Glutamatergic neuron (in vitro differentiated cells): ENCODE measurements at places on chromosomes 7 and 10.

DNA sequence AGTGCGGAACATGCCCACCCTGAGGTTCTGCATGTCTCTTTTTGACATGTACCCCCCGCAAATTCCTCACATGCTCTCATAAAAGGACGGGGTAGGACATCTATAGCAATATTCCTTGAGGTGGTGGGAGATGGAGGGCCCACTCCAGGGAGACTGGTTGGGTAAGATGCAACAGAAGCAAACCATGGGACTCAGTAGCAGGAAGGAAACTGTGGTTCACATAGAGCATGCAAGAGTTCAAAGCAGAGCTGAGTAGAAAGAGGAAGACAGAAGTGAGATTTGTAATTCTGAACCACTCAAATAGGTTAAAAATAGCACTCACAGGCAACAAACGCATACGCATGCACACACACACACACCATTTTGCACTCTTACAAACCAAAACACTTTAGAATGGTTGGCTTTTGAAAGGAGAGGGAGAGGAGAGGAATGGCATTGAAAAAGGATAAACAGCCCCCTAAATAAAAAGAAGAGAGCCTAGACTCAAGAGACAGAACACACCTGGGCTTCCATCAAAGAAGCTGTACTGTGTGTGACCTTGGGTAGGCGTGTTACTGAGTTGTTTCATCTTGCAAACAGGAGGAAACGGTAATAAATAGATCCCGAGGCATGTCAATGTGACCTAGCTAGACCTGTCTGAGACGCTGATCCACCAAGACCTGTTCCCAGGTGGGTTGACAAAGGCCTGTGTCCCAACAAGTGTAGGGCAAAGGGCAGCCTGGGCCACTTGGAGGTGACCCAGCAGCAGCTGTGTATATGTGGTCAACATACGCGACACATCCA, 77.6 kb upstream of the LRRC4 start:
- no peak for DNase-seq

DNA sequence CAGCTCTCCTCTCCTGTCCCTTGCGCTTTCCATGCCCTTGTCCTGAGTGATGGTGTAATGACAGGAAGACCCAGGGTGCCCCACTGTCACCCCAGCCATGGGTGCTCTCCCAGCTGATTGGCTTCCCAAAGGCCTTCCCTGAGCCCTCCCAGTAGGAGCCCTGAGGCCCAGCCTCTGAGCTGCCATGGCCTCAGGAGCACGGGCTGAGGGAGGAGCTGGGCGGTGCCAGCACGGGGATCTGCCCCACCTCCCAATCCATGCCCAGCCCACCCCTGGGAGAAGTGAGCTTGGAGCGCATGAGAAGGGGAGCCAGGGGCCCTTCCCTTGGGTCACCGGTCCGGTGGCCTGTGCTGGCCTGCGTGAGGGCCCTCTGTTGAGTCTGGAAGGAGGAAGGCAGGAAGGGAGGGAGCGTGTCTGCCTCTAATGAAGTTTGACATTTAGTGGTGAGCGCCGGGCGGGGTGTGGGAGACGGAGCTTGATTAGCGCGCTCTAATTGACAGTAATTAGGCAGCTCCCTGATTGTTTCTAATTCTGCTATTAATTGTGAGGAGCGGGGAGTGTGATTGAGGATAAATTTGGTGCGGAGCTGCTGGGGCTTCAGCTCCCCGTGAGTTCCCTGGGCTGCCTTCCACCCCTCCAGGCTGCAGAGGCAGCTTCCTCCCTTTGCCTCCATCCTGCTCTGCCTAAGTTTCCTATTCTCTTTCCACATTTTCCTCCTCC, 28.3 kb downstream of the GBX1 start:
- DNase-seq, result peak; percentile 15

GRCh38 chr10:2817940-2818636, 249.3 kb upstream of the PFKP start:
- no peak for DNase-seq

DNA sequence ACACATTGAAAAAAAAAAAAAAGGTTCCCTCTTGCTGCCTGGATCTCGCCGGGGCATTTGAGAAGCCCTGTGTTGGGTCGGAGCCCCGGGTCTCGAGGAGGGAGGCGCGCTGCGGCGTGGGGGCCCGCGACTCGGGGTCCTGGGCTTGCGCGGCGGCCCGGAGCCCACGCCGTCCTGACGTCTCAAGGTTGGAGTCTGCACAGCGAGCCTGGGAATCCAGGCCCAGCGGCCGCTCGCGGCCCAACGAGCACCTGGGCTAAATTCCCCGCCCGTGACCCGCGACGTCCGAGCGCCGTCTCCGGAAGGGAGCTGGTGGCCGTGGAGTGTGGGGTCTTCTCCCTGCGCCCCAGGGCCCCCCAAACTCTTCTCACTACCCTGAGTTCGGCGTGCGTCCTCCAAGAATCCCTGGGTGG, 1.4 kb upstream of the CTBP2 start:
- peak; percentile 41 for DNase-seq

GRCh38 chr10:16795410-16796073, 21.7 kb downstream of the RSU1 start:
- DNase-seq, result no peak

- DNase-seq, result no peak
Observed at GRCh38 chr7:29483219-29484104, 80.2 kb upstream of the PRR15 start.

DNA sequence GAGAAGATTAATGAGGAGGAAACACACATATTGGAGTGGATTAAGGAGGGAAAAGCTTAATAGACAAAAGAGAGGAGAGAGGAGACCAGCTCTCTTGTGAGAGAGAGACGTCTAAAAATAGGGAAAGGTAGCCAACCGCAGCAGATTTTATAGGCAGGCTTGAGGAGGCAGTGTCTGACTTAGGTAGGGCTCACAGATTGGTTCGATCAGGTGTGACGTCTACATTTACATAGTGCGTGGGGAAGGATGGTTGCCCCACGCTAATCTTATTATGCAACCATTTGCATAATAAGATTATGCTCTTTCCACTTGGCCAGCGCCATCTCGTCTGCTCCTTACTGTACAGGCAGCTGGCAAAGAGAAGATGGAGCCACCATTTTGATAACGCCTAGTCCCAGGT, 122.0 kb downstream of the MARCHF5 start:
- DNase-seq, result no peak

- DNase-seq, result no peak
Observed at GRCh38 chr10:125788156-125789034, 12.8 kb upstream of the MMP21 start.

DNA sequence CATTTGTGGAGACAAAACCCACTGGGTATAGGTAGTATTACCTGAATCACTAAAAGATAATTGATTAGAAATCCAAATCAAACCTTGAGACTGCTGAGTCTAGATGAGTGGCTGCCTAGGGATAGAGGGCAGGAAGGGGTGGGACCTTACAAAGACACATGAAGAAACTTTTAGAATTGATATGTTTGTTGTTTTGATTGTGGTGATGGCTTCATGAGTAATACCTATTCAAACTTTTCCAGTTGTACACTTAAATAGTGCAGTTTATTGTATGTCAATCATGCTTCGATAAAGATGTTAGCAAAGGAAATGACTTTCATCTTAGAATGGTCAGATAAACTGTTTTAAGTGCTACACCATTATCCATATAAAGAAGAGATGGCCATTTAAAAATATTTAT, 188.7 kb upstream of the KAT6B start:
- DNase-seq, result no peak

GRCh38 chr7:107594961-107595737, 15.1 kb downstream of the BCAP29 start:
- DNase-seq, result no peak

GRCh38 chr7:19522486-19522885, 186.4 kb downstream of the POLR1F start:
- no peak for DNase-seq

GRCh38 chr7:65953001-65953720, 28.9 kb downstream of the GUSB start:
- DNase-seq, result no peak

GRCh38 chr10:101690461-101690860, 4.5 kb downstream of the FBXW4 start:
- no peak for DNase-seq

DNA sequence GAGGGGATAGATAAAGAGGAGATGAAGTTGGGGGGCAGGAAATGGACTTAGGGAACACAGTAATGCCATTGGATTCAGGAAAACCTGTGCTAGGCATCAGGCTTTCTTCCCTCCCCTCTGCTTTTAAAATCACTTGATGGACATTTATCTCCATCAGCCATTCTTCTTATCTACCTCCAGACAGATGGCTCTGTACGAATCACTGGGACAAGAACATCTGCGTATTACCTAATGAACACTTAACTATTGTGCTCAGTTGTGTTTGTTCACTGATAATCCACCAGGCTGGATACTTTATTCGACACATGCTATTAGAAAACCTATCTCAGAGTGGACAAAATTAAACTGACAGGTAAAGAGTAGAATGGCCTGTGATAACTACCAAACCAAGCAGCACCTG, 40.0 kb downstream of the TNKS2 start:
- no peak for DNase-seq

- DNase-seq, result peak; percentile 75
Observed at GRCh38 chr10:96370584-96371157, 11.9 kb upstream of the OPALIN start.

GRCh38 chr7:159149488-159149887, 4.8 kb upstream of the VIPR2 start:
- DNase-seq, result no peak

DNA sequence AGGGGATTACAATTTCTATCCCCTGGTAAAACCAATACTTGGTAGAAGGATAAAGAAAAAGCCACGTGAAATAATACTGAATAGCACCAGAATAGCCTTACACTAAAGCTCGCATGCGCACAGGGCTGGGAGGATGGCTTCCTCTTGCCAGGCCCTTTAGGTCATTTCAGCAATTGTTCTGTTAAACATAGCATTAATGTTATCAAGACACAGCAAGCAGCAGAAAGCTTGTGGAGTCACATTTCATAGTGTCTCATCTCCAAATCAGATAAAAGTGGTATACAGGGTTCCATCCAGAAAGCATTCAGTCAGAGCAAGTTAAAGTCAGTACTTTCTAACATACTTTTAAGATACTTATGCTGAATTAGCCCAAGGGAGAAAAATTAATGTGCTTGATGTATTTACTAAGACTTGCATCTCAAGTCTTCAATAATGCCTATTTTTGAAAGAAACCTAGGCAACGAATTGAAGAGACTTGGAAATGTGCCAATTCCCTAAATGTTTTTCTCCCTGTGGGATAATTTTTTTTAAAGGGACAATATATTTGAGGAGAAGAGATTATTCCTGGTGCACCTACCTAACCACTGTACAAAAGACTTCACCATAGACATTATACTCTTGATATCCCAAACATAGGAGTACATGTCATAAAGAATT, 14.3 kb upstream of the NPM3 start:
- no peak for DNase-seq

- no peak for DNase-seq
Observed at GRCh38 chr10:34719746-34720145, 95.3 kb downstream of the PARD3 start.

- DNase-seq, result no peak
Observed at GRCh38 chr10:62430881-62431280, 56.7 kb downstream of the ZNF365 start.

DNA sequence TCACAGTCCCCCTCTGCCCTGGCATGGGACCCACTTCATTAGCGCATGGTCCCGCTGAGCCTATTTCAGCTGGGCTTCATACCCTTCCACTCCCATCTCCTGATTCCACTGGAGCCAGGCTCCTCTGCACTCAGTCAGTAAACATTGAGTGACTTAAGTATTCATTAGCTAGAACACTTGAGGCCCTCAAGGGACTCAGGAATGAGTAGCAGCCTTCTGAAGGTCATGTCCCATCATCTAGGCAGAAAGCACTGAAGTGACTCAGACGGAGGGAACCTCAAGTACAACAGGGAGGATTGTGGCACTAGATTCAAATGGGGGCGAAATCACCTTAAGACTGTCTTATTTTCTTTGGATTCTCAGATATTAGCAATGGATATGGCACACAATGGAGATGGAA, 186.6 kb upstream of the INHBA start:
- DNase-seq, result no peak

DNA sequence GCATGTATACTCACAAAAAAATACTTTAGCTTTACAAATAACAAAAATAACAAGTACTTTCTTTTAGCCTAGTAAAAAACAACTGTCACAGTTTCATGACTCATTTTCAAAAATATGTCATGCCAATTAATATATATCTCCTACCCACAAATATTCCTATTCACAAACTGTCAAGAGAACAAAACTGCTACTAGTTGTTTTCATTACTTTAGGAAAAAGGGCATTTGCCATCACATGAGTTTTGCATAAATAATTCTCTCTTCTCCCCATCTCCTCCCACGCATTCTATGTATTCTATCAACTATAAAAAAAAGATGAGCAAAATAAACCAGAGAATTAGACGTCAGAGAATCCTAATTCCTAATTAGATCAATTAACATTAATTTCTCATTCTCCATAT, 87.6 kb downstream of the PIP4K2A start:
- DNase-seq, result no peak

GRCh38 chr10:79285315-79286197, 61.7 kb upstream of the PPIF start:
- no peak for DNase-seq

DNA sequence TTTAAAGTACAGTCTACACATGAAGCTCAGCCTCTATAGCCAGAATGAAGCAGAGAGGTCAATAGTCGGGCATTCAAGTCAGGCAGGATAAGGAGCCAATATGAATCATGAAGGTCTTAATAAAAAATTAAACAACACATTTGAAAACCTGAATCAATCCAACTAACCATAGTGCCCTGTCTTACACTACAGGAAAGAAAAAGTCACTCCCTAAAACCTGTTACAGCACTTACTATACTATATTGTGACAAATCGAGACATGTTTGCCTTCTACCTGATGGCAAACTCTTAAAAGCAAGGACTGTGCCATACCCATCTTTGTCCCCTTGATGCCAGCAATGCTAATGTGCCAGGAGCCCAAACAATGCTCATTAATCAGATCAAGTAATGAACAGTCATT, 117.6 kb downstream of the HTR7 start:
- no peak for DNase-seq

- no peak for DNase-seq
Observed at GRCh38 chr7:114720725-114721124, 201.2 kb upstream of the MDFIC start.

DNA sequence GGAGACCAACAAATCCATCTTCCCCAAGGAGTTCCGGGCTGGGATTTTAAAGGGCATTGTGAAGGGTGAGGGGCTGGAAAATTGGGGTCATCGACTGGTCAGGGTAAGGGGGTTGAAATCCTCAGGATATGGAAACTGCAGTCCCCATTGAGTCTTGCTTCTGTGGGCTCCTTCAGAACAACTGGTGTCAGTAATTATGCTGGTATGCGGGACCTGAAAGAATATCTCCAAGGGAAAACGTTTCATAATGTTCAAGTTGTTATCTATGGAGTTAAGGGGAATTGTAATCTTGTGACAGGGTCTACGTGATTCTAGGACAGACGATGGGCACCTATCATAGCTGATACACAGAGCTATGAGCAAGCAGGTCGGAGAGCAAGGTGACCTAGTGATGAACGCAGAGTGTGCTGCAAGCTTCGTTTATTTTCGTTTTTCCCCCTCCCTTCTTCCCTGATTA, 494 bp upstream of the RHBDD2 start:
- no peak for DNase-seq

- no peak for DNase-seq
Observed at GRCh38 chr10:30170814-30171213, 111.4 kb upstream of the JCAD start.

GRCh38 chr7:18508443-18509427, 13.2 kb downstream of the HDAC9 start:
- no peak for DNase-seq

GRCh38 chr7:81415181-81415580, 354.7 kb downstream of the HGF start:
- DNase-seq, result no peak
